GM12878 (cell line): ENCODE measurements at places on chromosomes 13 and 19. TPM values are rescaled to one million over a fixed set of nuclear protein-coding genes. Genes with fewer than 3 reads are reported as not detected.
A peak's percentile ranks its signal among the peaks of the same experiment; 100 is the strongest.

DNA sequence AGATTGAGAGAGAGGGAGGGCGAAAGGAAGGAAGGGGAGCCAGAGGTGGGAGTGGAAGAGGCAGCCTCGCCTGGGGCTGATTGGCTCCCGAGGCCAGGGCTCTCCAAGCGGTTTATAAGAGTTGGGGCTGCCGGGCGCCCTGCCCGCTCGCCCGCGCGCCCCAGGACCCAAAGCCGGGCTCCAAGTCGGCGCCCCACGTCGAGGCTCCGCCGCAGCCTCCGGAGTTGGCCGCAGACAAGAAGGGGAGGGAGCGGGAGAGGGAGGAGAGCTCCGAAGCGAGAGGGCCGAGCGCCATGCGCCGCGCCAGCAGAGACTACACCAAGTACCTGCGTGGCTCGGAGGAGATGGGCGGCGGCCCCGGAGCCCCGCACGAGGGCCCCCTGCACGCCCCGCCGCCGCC, at the start of gene TNFSF11:
Gene TNFSF11, plus strand, starts transcription at position 142 of the 400 bp plus-strand sequence. Its CDS starts 152 bp downstream, at position 294.
- no peak for DNase-seq

Gene ZNF229
- total RNA-seq: 0.05 and 0.15 TPM in 2 replicates

DNA sequence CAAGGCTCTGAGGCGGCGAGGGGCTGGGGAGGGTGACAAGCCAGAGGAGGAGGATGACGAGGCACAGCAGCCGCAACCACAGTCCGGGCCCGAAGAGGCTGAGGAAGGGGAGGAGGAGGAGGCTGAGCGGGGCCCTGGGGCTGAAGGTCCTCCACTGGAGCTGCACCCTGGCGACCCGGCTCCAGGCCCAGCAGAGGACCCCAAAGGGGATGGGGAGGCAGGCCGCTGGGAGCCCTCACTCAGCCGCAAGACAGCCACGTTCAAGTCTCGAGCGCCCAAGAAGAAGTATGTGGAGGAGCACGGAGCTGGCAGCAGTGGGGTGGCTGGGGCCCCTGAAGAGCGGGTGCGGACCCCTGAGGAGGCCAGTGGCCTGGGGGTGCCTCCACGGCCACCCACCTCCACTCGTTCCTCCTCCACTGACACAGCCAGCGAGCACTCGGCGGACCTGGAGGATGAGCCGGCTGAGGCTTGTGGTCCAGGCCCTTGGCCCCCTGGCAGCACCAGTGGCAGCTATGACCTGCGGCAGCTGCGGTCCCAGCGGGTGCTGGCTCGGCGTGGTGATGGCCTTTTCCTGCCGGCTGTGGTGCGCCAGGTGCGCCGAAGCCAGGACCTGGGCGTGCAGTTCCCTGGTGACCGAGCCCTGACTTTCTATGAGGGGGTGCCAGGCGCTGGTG, 2.9 kb downstream of the CIC start:
- DNase-seq: no peak

- DNase-seq: no peak
Measured at GRCh38 chr19:32421589-32422361, 16.2 kb downstream of the DPY19L3 start.

DNA sequence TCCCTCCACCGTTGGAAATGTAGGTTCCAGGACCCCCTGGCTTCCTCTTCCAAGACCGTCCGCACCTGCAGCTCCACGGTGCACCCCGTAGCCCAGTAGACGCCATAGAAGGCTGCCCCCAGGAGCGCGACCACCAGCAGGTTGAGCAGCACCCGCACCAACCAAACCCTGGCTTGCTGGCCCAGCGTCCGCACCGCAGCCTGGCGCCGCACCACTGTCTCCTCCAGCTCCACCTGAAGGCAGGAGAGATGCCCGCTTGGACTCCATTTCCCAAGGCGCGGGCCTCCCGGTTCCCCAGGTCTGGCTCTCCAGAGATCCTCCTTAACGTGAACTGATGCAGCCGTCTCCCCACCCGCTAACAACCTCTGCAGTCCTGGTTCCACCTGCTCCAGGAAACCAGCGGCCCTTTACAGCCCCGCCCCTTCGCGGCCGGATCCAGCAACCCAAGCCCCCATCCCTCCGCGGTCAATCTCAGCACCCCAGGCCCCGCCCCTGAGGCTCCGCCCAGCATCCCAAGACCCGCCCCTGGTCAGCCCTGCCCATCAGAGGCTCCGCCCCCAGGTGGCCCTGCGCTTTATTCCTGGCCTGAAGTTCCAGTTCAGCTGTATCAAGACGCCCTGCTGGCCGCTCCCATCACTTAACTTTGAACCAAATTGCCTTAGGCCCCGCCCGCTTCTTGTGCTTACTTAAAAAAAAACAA, 5.0 kb upstream of the LENG1 start:
- no peak for DNase-seq

DNA sequence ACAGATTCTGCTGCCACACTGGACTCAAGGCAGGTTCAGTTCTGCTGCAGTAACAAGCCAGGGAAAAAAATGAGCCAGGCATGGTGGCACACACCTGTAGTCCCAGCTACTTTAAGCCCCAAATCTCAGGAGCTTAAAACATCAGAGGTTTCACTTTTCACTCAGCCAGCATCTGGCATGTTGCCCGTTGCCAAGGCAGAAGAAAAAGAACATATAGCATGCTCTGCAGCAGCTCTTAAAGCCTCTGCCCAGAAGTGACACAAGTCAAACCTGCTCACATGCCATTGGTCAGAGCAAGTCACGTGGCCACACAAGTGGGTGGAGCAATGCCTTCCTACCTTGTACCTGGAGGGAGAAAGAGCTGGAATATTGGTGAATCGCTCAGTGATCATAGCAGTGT, 14.7 kb upstream of the ADGRE5 start:
- DNase-seq: peak; percentile 98

Gene LILRA5
- 0.41 and 0.51 TPM in 2 replicates for total RNA-seq

GRCh38 chr13:112059457-112060281, 7.3 kb upstream of the SOX1 start:
- no peak for DNase-seq

DNA sequence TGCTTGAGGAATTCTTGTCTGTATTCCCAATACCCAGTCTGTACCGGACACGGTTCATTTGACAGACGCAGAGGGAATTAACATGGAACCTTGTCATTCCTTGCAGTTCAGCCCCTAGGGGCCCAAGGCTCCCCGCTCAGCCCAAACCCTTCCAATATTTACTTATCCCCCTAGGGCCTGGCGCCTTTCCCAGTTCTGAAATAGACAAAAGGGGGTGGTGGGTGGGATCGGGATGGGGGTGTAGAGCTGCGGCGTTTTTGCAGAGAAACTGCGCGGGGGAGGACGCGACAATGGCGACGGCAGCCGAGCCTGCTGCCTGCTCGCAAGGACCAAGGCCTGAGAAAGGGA, 583 bp downstream of the AKAP8L start:
- DNase-seq: no peak

Gene COX6B2
- total RNA-seq: not detected in 2 replicates

- no peak for DNase-seq
Measured at GRCh38 chr19:2814426-2814825, 5.2 kb upstream of the ZNF554 start.

DNA sequence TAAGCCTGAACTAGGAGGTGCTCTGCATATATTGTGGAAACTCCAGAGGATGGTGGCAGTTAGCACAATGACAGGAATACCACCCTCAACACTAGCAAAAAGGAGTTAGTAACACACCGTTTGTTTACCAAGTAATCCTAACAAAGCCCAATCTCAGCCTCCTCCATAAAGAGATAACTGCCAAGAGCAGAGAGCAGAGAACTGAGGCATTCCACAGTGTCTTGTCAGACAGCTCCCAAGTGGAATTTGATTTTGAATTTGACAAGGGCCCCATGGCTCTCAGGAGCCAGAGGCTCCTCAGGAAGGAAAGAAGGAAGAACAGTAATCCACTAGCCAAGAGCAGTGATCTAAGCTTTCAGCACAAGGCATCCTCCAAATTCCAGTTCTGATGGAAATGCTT, 298.6 kb downstream of the DCLK1 start:
- no peak for DNase-seq

Gene SETDB2
- total RNA-seq: 5.7 and 6.6 TPM in 2 replicates

- DNase-seq: no peak
Measured at GRCh38 chr19:28956421-28956820, 256.5 kb downstream of the UQCRFS1 start.

GRCh38 chr19:3837332-3837731, 31.5 kb downstream of the ZFR2 start:
- DNase-seq: no peak

- no peak for DNase-seq
Measured at GRCh38 chr19:42433503-42434260, 6.5 kb upstream of the LIPE start.

DNA sequence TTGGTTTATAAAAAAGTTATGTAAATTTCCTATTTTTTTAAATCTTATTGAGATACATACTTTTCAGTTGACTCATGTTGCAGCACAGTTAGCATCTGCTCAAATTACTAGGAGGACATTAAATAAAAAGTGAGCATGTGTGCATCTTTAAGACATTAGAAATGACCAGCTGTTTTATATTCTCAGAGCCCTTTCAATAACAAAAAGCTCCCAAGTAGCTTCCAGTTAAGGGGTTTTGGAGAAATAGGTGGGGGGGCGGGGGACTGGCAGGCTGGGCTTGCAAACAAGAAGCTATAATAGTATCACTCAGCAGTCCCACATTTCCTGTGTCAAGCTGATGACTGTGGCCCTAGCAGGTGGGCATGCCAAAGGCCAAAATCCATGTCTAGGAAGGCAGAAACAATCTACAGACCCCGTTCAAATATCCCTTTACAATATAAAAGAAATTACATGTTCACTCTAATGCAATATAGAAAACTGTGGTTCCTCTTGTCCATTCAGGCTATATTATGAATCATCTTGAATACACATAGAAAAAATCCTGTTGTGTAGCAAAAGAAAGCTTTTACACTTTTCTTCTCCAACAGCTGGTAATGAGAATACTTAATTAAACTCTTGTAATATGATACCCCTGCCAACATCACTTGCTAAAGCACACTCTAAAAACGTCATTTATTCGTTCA, 1713.2 kb upstream of the SLC10A2 start:
- DNase-seq: no peak
